ENCODE measurements at places on chromosomes 3 and 15. TPM values are rescaled to one million over a fixed set of nuclear protein-coding genes. Genes with fewer than 3 reads are reported as not detected.

AADACL2 gene
- total RNA-seq: not detected

ALDH1A2 gene
- 4.4 TPM for total RNA-seq

MORC1 gene
- total RNA-seq: not detected

RASGRF1 gene
- not detected for total RNA-seq

DUOX1 gene
- total RNA-seq: 2.9 TPM

CBLB gene
- total RNA-seq: 75.9 TPM

CHRD gene
- 9.2 TPM for total RNA-seq

SAMD7 gene
- total RNA-seq: not detected

AGBL1 gene
- total RNA-seq: not detected

COL6A5 gene
- 0.72 TPM for total RNA-seq

HTR3E gene
- not detected for total RNA-seq

DAZL gene
- not detected for total RNA-seq

DISP2 gene
- total RNA-seq: not detected

UBE2E2 gene
- 128 TPM for total RNA-seq

TRAIP gene
- total RNA-seq: not detected

GP5 gene
- 0.18 TPM for total RNA-seq

ITIH1 gene
- total RNA-seq: not detected

STRA6 gene
- not detected for total RNA-seq

PATL2 gene
- 3.1 TPM for total RNA-seq

ARPP21 gene
- total RNA-seq: not detected

NR1I2 gene
- total RNA-seq: not detected

NEK10 gene
- 14.3 TPM for total RNA-seq

TMEM212 gene
- total RNA-seq: not detected

BAHD1 gene
- total RNA-seq: 5.3 TPM

KBTBD8 gene
- not detected for total RNA-seq

CRYGS gene
- total RNA-seq: not detected

SERINC4 gene
- total RNA-seq: not detected

AP3B2 gene
- total RNA-seq: 0.29 TPM

APOD gene
- 228 TPM for total RNA-seq

ITIH3 gene
- 3.5 TPM for total RNA-seq

GOLGA8R gene
- total RNA-seq: 0.89 TPM

ZPLD1 gene
- not detected for total RNA-seq

FRMD5 gene
- total RNA-seq: 5.5 TPM

PLSCR2 gene
- total RNA-seq: not detected

TLR9 gene
- total RNA-seq: not detected

USP3 gene
- total RNA-seq: 10.5 TPM

PYGO1 gene
- 11.9 TPM for total RNA-seq

KBTBD13 gene
- total RNA-seq: not detected

TUSC7 gene
- total RNA-seq: not detected
